ENCODE measurements at places on chromosomes 5 and 9.
A peak's percentile ranks its signal among the peaks of the same experiment; 100 is the strongest.

GRCh38 chr5:142478113-142478512, 153.3 kb upstream of the SPRY4 start:
- DNase-seq = no peak

DNA sequence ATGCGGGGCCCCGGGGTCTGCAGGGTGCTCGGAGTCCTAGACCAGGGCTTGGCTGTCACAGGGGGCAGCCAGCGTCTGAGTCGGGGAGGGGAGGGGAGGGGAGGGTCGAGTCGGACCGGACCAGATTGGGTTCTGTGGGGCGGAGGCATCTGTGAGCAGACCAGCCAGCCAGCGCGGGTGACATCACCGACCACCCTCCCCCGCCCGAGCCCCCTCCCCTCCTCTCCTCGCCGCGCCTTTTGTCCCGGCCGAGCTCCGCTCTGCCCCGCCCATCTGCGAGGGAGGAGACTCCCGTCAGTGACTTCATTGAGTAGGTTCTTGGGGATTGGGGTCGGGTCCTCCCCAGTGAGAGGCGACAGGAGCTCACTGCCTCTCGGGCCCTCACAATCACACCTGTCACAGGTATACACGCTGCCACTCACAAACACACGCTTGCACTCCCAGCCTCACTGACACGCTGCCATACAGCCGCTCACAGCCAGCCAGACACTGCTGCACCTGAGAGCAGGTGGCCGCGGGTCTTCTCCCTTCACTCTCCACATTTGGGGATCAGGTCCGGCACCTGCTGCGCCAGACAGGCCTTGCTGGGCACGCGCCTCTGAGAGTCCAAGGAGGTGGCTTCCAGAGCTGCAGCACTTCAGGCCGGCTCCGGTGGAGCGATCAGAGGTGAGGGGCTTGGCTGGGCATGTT, 546 bp downstream of the DNAJB5 start:
- DNase-seq = peak; percentile 20

GRCh38 chr5:179764056-179764455, 29.7 kb upstream of the LTC4S start:
- no peak for DNase-seq

GRCh38 chr5:124828731-124829234, 82.3 kb upstream of the ZNF608 start:
- no peak for DNase-seq

GRCh38 chr9:137253717-137254623, 1.2 kb upstream of the NELFB start:
- DNase-seq = no peak

- DNase-seq = no peak
These were observed 246.6 kb upstream of the ANKRD55 start for GRCh38 chr5:56479696-56480077.

DNA sequence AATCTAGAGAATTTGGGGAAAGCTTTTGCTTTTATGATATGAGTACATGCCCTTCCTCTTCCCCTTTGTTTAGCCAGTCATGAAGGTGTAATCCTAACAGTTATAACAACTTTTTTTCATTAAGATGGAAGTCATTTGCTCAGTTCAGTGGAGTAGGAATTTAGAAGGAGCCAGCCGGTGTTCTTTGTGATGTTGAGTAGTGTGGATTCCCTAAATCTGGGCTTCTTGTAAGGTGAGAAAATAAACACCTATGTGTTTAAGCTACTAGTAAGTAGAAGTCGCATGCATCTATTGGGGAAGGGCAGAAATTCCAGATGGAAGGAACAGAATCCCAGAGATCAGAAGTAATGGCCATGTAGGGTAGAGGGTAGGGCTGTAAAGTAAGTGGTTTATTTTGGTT, 13.6 kb upstream of the CNTLN start:
- no peak for DNase-seq

- DNase-seq = no peak
These were observed 4.6 kb downstream of the MYO10 start for GRCh38 chr5:16931334-16932110.
